ENCODE measurements at places on chromosomes 7 and 10.
A peak's percentile ranks its signal among the peaks of the same experiment; 100 is the strongest.

- DNase-seq = no peak
Measured at GRCh38 chr7:73918926-73919693, 58.2 kb downstream of the TMEM270 start.

DNA sequence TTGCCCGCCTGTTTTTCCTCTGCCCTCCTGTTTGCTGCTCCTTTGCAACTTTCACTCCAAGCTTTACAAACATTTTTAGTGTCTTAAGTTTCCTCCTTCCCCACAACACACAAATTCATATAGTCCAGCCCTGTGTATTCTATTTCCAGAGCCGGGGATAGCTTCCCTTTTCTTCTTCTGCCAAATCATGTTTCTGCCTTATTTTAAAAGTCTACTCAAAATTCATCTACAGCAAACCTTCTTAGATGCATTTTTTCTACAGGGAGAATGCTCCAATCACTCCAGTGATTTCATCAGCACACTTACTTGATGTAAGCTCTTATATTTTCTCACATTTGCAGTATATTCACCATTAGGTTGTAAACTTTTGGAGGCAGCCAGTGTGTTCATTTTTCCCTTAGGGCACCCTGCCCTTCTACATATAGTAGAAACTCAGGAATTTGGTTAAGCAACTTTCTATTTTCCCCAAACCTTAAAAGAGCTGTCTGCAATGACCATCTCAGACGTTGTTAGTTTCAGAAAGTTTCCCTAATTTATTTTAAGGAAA lies 12.4 kb upstream of the ACTA2 start:
- no peak for DNase-seq

- no peak for DNase-seq
Measured at GRCh38 chr10:44982496-44982895, 3.9 kb upstream of the DEPP1 start.

DNA sequence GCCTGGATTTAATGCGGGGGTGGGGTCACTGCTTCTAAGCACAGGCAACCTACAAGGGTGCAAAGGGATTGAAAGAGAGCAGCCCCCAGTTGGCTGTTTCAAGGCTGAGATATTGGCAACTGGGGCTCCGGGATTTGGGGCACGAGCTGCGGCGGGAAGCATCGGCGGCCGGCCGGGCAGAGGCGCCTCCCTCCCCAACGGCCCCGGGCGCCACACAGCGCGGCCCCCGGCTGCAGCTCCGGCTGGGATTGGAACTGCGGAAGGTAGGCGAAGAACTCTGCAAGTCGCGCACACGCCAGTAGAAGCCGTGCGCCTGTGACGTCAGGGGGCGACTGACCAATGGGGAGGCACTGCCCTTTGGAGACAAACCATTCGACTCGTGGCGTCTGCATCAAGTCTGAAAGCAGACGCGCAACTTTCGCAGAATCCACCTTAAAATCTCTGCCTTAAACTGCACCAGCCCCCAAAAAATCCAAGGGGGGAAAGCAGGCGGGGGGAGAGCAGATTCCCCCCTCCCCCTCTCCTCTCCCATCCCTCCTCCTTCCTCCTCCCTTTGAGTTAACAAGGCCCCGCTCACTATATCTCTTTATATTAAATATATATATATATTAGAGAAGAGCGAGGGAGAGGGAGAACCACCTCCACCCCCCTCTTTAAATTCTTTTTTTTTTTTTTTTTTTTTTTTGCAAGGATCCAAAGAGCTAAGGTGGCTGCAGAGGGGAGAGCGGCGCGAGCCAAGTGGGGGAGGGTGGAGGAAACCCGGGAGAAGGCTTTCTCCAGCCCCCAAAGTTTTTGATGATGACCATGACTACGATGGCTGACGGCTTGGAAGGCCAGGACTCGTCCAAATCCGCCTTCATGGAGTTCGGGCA lies at the start of gene DLX6:
TSS of gene DLX6 (plus strand) at position 371 of the 872 bp plus-strand sequence. CDS start at position 796, 425 bp downstream.
- peak; percentile 68 for DNase-seq

GRCh38 chr10:63491588-63492316 lies 26.0 kb upstream of the JMJD1C start:
- no peak for DNase-seq

All from activated CD8-positive, alpha-beta T cell treated with anti-CD3 and anti-CD28 coated beads for 36 hours (primary cell).